LHCN-M2 (cell line): ENCODE measurements at places on chromosomes 3 and 15. TPM values are rescaled to one million over a fixed set of nuclear protein-coding genes. Genes with fewer than 3 reads are reported as not detected.
A peak's percentile ranks its signal among the peaks of the same experiment; 100 is the strongest.

- no peak for DNase-seq
These were observed 324.0 kb upstream of the LRRFIP2 start for GRCh38 chr3:37498126-37499039.

- no peak for DNase-seq
These were observed 214.5 kb upstream of the P2RY1 start for GRCh38 chr3:152620395-152620794.

CCDC14 gene
- total RNA-seq, result 50.4 and 60.9 TPM in 2 replicates

- no peak for DNase-seq
These were observed 148.2 kb downstream of the BBX start for GRCh38 chr3:107670986-107671385.

DNA sequence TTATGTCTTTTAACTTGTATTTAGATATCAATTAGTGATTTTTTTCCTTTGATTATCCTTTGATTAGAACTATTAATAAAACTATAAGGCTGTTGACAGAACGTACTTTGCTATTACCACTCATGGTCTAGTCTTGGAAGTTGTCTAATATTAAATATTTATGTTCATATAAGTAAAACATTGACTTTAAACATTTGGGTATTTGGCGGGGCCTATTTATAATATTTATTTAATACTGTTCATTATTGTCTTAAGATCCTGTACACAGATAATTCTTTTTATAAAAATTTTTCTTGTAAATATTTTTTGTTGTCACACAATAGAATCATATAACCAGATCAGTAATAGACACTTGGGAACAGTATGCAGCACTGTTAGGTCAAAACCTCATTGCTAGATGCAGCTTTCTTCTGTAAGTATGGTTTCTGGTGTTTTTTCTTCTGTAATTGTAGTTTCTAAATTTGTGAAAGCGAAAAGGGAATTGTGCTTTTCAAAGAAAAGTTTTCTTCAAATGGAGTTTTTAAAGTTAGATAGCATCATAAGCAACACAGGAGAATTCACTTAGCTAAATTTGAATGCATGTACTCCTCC is 93.4 kb downstream of the FNDC3B start:
- no peak for DNase-seq

DNA sequence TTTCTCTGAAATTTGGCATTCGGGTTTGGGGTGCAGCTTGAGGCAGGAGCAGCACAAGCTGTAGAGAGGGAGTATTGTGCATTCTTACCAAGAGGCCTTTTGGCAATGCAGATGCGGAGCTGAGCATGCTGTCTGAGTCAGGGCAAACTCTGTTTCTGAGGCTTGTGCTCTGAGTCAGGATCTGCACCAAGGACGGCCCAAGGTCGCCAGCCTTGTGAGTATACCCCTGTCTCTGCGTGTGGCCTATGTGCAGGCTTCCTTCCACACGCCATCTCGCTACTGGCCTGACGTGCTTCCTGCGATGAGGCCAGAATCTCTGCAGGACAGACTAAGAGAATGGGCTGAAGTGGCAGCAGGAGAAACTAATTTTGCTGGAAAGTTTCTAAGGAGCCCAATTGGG is 83.8 kb upstream of the ROPN1 start:
- no peak for DNase-seq

DNA sequence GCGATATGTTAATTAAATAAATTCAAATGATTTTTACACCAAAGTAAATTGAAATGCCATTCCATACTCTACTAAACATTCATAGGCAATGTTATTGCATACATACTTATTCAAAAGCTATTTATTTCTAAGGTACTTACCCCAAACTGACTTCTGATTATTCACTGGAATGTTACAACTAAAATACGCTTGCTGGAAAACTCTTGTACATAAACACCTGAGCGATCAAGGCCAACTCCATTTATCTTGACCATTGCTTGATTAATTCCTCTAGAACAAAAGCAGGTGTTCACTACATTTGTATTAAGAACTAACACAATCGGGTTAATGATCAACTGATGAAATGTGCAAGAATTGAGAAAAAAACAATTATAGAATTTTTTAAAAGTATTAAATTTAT is at the start of gene SERPINI2:
Gene SERPINI2, minus strand, starts transcription at position 180 of the 400 bp plus-strand sequence. CDS start 2,208 bp downstream, outside the sequence.
- no peak for DNase-seq

DNA sequence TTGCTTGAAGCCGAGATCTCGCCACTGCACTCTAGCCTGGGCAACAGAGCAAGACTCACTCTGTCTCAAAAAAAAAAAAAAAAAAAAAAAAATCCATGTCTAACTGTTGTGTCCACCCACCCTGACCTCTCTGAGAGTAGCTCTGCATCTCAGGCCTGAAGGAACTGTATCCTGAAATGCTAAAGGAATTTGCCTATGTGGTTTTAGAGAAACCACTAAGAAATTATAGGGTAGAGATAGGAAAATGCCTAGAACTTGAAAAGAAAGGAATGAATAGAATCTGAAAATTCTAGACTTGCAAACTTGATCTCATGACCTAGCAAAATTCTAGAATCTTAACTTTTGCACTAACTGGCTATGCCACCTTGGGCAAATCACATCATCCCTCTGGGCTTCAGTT is 217.5 kb upstream of the ROPN1 start:
- no peak for DNase-seq

- DNase-seq, result peak; percentile 60
These were observed 62.6 kb downstream of the SLC7A14 start for GRCh38 chr3:170523248-170523647.

SYNPR gene
- not detected in 2 replicates for total RNA-seq

DNA sequence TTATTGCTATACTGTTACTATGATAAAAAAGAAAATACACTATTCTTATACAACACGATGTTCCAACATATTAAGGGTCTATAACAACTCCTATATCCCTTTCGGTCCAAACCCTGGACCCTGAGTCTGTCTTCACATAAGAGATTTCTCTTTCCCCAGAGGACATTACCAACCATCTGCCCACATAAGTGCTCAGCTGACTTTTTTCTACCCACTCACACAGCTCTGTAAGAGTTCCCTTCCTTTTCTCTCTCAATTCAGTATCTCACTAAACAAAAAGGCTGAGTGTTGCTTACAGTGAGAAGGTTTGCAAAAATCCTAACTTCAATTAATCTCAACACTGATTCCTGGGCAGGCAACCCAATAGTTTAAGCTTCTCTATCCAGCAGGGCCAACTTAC is 30.5 kb downstream of the ITGB5 start:
- no peak for DNase-seq

CPN2 gene
- total RNA-seq, result not detected in 2 replicates

SPTBN5 gene
- total RNA-seq, result 0.69 and 0.90 TPM in 2 replicates

BAHD1 gene
- 8.3 TPM in 2 replicates for total RNA-seq

DNA sequence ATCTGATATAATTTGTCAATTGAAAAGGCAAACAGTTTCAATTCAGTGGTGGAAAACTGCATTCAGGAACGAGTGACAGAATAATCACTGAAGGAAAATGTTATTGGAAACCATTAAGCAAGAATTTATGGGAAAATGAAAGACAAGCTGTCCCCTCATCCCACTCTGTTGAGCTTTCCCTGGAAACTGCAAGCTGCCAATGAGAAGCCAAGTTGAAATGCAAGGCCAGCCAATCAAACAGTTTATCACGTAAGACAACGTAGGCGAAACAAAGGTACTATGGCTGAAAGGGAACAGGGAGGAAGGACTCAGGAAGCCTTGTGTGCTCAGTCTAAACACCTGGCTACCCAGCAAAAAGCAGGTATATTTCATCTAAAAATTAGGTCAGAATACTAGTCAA is 187.9 kb upstream of the ATP10A start:
- no peak for DNase-seq

DNA sequence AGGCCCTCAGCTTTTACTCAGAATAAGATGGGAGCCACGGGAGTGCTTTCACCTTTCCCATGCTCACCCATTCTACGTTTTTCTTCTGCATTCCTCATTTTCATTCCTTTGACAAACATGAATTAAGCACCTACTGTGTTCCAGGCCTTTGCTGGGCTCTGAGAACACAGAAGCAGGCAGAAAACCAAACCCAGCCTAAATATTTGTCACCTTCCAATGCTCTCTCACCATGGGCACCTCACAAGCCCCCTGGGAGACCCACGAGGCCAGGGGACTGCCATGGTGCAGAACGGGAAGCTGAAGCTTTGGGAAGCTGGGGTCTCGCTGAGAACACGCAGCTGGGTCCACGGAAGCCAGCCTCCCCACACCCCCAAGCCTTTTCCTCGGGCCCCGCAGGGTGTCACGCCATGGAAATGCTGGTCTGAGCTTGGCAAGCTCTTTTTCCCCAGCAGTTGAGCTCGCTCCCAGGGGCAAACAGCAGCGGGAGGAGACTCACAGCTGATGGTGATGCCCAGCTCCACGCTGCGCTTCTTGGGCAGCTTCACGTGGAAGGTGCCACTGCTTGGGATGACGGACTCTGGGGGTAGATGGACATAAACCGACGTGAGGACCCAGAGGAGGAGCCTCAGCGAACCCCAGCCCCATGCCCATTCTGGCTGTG is 27.7 kb downstream of the GRIP2 start:
- DNase-seq, result no peak

DNA sequence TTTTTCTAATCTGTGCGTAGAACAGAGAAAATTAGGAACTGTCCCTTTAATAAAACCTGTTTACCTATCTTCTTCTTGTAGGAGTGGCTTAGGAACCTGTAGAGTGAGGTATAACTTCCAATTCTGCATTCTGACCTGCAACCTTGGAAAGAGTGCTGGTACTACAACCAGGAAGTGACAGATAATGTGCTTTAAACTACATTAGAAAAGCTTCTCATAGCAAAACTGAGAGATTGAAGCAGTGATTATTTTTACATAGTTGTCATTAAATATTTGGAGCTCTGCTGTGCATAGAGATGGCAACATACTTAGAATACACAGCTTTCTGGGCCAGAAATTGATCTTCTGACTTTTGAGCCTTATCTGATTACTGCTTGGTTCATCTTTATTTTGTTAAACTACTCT is 50.4 kb upstream of the ZDHHC23 start:
- no peak for DNase-seq

GRCh38 chr3:58637509-58637908 is 29.1 kb downstream of the FAM3D start:
- no peak for DNase-seq

TCF12 gene
- 108 and 111 TPM in 2 replicates for total RNA-seq

DNA sequence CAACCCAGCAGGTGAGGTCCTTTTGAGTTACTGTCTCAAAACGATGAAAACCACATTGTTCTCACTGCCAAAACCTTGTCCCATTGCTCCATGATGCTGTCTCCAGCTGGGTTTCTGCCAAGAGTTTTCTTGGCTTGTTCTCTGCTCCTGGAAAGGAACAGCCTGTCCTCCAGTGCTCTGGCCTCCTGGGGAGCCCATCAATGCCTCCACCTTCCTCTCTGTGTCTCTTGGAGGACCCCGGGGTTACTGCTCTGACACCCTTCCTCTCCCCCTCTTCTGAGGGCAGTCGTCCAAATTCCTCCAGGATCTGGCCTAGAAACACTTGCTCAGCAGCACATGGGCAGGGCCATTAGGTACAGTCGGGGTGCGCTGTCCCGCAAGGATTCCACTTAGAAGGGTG is 63.9 kb upstream of the RGMA start:
- DNase-seq, result no peak

ISLR gene
- total RNA-seq, result 0.13 and 0.34 TPM in 2 replicates

MOBP gene
- not detected in 2 replicates for total RNA-seq

SLC28A2 gene
- not detected in 2 replicates for total RNA-seq

- no peak for DNase-seq
These were observed 19.9 kb upstream of the LRRC2 start for GRCh38 chr3:46585799-46586693.

GRCh38 chr15:82540984-82541431 is 751 bp upstream of the RPS17 start:
- no peak for DNase-seq

DNA sequence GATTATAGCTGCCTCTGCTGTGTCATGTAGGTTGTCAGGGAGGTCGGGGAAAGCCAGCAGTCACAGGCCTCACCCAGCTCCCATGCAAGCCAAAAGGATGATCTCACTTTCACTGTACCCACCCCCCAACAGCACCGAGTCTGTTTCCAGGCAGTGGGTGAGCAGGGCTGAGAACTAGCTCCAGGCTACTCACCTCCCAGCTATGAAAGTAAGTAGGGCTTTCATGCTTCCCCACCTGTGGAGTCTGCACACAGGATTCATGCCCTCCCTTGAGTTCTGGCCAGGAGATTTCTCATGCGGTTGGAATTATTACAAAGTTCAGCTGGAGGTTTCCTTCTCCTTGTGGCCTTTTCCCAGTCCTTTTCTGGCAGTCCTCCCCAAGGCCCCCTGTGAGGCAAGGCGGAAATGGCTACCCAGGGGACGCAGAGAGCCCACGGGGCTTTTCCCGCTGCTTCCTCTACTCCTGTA is 356.2 kb downstream of the SV2B start:
- DNase-seq, result no peak

DNA sequence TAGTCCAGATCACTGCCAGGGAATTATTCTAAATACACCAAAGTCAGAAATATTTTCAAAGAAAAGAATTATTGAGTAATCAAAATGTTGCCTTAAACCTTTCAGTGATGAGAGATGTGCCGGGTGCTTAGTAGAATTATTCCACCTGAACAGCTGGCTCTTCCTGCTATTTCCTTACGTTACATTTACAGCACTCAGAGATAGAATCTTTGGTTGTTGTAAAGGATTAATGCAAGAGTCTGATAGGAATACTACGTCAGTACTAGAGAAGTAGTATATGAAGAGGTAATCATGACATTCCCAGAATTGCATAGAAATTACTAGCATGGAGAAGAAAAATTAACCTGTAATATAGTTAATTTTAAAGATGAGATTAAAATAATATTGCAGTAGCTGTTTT is 50.9 kb upstream of the ZDHHC23 start:
- no peak for DNase-seq

C3orf22 gene
- not detected in 2 replicates for total RNA-seq
